ENCODE measurements at places on chromosomes 1 and 21.

- no peak for DNase-seq
Observed at GRCh38 chr1:67743072-67743725, 58.2 kb downstream of the GADD45A start.

DNA sequence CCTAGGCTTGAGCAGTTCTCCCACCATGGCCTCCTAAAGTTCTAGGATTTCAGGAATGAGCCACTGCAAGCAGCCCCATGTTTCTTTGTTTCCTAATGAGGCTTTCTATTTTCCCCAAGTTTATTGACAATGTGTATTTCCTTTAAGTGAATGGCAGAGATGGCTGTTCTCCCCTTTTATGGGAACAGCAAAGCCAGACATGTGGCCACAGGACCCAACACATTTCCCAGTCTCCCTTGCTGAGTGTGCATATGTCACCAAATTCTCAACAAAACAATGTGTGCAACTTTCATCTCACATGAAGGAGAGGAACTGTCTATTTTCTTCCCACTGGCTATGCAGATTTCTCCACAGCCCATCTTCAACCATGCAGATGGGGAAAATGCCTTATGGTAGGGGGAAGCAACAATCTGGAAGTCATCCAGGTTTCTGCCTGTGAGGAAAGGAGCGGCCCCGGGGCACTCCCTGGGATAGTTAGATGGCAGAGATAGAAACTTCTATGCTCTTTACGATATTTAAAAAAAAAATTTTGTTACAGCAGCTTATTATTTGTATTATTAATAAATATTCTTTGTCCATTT is 28.6 kb upstream of the MAP10 start:
- no peak for DNase-seq

GRCh38 chr21:28239340-28239739 is 753.3 kb downstream of the LTN1 start:
- no peak for DNase-seq

DNA sequence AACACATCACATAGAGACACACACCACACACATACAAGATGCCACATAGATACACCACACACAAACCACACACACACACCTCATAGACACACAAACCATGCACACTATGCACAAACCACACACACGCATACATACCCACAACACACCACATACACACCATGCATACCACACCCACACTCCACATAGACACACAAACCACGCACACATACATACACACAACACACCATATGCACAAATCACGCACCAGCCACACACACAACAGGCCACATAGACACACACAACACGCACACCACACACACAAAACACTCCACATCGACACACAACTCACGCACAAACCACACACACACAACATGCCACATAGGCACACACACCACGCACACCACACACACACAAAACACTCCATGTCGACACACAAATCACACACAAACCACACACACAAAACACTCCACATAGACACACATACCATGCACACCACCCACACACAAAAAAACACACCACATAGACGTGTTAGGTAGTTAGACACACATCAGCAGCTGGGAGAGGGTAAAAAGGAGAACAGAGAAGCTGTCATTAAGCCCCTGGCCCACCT is 49.5 kb upstream of the SLC19A1 start:
- peak; percentile 7 for DNase-seq

GRCh38 chr1:31019401-31019800 is 46.1 kb downstream of the PUM1 start:
- no peak for DNase-seq

DNA sequence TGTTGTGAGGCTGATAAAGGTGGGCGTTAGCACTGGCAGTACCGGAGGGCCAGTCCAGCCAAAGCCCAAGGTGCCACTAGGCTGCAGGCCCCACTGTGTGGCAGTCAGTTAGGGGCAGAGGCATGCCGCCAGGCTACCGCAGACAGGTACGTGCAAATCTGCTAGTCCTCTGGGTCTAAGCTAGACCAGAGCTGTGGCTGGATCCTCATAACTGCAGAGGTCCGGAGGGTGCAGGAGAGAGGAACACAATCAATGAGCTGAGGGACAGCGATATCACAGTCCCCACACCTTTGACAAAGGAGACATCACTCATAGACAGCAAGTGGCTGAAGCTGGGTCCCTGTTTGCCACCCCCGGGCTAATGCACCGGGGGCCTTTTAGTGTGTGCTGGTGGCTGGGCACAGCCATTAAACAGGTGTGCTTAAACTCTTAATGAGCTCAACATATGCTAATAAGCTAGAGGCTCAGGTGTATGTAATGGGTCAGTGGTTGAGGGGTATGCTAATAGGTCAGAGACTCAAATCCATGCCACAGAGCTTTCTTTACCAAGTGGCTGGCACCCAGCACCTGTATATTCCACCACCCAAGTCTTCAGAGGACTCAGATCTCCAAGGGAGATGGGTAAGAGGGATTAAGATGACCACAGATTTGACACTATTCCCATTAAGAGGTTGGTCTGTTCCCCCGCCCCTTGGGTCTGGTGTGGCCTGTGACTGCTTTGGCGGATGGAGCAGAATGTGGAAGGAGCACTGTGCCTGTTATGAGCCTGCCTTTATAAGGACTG is 82.0 kb downstream of the GLIS1 start:
- no peak for DNase-seq

DNA sequence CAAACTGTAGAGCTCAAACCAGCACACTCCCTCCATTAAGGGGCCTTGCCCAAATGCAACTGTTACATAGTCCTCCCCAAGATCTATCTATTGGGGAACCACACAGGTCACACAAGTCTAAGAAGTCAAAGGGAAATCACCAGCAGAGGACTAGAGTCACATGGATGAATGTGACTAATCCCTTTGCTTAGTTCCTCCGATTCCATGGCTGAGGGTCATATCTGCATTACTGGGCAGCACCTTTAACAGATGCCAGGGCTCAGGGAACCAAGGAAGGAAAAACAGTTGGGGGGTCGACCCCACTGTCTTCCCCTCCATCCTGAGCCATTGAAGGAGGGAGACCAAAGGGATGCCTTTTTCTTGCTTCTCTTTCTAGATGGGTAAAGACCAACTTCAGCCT is 23.4 kb upstream of the SMYD3 start:
- no peak for DNase-seq

DNA sequence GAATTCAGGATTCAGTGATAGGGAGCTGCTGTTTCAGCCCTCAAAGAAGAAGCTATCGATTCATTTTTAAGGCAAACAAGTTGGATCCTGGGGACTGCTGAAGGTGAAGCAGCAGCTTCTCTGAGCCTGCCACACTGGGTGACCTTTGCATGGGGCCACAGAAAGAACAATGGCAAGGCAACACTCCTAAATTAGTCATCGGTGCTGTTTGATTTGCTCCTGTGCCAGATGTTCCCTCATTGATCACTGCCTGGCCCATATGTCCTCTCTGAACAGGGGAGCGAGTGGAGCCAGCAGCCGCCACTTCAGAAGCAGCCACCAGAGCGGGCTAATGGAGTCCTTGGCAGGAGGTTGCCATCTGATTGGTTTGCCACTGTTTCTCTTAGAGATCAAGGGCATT is 391.5 kb downstream of the NTNG1 start:
- no peak for DNase-seq

- no peak for DNase-seq
Observed at GRCh38 chr21:45454926-45455673, 50.1 kb downstream of the COL18A1 start.

DNA sequence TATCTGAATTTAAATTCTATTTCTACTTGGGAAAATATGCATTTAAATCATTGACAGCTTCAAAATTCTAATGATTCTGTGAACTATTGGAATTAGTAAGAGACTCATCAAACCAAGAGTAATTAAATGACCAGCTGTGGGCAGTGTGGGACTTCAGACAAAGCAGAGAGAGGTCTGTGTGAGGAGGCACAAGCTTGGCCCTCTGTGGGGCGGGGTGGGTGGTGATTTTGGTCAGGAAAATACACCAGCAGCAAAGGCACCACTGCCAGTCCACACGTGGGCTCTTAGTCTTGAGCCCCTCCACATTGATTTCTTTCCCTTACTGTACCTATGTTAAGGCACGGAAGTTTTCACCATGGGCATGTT is 39.2 kb upstream of the RAB4A start:
- DNase-seq: no peak

- DNase-seq: no peak
Observed at GRCh38 chr21:40393066-40393465, 453.9 kb downstream of the DSCAM start.

DNA sequence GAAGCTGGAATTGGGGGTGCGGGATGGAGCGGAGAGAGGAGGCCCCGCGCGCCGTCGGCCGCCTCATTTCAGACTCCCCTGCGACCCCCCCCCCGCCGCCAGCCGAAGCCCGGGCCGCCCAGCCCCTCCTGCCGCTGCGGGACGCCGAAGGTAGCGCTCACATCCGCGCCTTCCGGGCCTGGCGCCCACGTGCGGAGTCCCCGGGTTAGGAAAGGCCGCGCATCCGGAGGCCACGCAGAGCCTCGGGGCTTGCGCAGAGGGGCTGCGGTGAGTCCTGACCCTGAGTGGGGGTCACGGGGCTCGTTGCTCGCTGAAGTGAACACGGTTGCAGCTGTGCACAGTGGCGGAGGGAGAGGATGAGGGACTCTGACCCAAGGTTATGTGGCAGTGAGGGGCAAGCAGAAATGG is 552 bp upstream of the ZNF496 start:
- DNase-seq: peak; percentile 32

- DNase-seq: no peak
Observed at GRCh38 chr1:56545711-56546110, 33.7 kb downstream of the PLPP3 start.

GRCh38 chr1:25772164-25772563 is 27.8 kb upstream of the SELENON start:
- no peak for DNase-seq

GRCh38 chr1:94698759-94699502 is 121.2 kb upstream of the SLC44A3 start:
- no peak for DNase-seq

- peak; percentile 93 for DNase-seq
Observed at GRCh38 chr1:37477198-37477931, 3.0 kb downstream of the ZC3H12A start.

DNA sequence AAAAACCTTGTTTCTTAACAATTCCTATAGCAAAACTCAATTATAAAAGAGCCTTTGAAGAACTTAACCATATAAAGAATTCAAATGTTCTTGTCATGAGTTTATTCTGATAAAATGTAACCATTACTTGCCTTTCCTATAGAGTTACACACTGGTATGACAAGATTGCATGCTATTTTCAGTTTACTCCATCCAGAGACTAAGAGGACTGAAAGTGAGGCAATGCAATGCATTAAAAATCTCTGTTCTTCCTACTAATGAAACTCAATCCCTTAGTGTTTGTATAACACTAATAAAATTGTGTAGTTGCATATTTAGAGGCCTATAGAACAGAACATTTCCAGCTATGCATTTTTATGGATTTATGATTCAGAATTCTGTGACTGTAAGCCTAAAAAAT is 88.1 kb downstream of the COP1 start:
- no peak for DNase-seq

DNA sequence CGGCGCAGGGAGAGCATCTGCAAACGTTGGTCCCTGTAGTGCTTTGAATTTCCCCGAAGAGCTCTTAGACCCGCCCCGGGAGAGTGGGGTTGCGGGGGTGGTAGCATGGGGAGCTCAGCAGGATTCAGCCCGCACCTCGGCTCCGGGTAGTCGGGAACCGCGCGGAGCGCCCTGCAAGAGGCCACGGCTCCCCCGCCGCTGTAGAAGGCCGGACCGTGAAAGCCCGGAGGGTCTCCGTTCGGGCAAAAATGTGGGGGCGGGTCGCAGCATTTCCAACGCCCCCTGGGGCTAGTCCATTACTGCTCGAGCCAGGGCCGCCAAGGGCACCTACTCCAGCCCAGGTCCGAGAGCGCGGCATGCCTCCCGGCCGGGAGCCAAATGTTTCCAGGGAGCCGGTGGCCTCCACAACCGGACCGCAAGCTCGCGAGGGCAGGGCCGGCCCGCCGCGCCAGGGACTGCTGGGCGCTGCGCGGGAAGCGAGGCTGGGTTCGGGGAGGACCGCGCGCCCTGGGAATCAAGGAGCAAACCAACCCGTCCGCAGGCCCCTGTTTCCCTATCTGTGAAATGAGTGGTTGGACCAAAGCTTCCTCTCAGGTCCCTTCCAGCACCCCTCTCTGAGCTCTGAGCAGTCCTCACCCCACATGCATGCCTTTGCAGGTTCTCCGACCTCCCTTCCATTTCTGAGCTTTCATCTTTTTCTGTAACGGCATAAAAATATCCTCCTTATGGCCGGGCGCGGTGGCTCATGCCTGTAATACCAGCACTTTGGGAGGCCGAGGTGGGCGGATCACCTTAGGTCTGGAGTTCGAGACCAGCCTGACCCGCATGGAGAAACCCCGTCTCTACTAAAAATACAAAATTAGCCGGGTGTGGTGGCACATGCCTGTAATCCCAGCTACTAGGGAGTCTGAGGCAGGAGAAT is 775 bp upstream of the TMEM63A start:
- peak; percentile 29 for DNase-seq

GRCh38 chr1:8363767-8364301 is 45.9 kb downstream of the SLC45A1 start:
- no peak for DNase-seq

DNA sequence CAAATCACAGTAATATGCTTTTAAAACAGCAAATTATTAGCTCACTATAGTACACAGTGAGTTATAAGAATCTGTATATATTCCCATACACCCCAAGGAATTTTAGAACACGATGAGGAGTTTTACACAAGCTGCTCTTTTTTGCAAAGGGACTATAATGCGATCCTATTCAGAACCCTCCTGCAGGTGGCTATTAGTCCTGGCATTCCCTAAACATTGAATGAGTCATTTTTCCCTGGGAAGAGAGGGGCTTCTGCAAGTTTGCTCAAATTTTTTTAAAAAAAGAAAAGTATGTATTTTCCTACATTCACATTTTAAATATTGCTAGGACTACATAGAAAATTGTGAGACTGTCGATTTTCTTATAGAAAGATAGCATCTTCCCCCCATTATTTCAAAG is 106.3 kb downstream of the COL11A1 start:
- no peak for DNase-seq

DNA sequence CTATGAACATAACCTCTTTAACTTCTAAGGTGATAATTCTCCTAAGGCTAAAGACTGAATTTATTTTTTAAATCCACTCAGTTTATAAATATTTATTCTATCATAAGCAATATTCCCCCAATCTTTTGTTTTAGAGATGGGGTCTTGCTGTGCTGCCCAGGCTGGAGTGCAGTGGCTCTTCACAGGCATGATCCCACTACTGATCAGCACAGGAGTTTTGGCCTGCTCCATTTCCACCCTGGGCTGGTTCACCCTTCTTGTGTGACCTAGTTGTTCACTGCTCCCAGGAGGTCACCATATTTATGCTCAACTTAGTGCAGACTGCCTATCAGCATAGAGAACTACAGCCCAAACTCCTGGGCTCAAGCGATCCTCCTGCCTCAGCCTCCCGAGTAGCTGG is 38.6 kb downstream of the LPGAT1 start:
- DNase-seq: no peak

DNA sequence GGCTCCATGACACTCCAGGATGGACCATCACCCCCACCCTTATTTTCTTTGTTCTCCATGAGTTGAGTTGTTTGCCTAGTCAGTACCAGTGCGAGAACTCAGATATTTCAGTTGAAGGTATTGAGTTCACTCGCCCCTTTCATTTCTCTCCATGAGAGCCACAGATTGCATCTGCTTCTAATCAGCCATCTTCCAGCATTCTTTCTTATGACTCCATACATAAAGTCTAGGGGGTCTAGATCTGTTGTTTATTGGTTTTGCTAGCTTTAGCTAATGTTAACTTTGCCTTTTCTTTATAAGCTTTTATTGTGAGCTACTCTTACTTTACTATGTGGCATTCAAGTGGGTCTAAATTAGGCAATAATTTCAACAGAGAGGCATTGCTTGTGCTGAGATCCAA is 71.6 kb upstream of the PDC start:
- DNase-seq: no peak

GRCh38 chr21:38861056-38861455 is 55.3 kb downstream of the ETS2 start:
- no peak for DNase-seq

Data from CD4-positive, alpha-beta T cell treated with Interleukin-4 for 1 hour (primary cell).